Esophagus squamous epithelium (tissue), 5 donors: ENCODE measurements at places on chromosomes 13 and 19. TPM values are rescaled to one million over a fixed set of nuclear protein-coding genes. Genes with fewer than 3 reads are reported as not detected.

Gene ZNF557
- total RNA-seq: 10.1 TPM

DNA sequence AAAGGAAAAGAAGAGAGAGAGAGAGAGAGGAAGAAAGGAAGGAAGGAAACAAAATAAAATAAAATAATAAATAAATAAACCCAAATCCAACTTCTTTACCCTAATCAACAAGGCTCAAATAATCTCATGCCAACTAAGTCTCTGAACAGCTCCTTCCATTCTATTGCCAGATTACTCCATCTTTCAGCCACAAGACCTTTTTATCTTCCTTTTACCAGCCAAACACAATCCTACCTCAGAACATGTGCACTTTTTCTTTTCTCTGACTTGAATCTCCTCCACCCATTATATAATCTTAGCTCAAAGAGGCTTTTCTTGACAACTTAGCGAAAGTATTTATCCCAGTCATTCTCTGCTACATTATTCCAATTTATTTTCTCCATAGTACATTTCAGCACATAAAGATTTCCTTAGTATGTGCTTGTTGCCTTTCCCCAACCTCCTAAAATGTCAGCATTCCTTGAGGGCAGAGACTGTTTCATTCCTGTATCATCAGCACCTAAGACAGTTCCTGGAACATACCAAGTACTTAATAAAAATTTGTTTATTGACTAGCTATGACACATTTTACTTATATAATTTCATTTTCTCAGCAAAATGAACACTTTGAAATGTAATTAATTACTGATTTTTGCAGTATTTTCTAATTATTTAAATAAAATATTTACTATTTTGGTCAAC, 33.5 kb upstream of the USPL1 start:
- no peak for DNase-seq

GRCh38 chr13:21208652-21209154, 32.2 kb downstream of the MRPL57 start:
- DNase-seq: no peak

DNA sequence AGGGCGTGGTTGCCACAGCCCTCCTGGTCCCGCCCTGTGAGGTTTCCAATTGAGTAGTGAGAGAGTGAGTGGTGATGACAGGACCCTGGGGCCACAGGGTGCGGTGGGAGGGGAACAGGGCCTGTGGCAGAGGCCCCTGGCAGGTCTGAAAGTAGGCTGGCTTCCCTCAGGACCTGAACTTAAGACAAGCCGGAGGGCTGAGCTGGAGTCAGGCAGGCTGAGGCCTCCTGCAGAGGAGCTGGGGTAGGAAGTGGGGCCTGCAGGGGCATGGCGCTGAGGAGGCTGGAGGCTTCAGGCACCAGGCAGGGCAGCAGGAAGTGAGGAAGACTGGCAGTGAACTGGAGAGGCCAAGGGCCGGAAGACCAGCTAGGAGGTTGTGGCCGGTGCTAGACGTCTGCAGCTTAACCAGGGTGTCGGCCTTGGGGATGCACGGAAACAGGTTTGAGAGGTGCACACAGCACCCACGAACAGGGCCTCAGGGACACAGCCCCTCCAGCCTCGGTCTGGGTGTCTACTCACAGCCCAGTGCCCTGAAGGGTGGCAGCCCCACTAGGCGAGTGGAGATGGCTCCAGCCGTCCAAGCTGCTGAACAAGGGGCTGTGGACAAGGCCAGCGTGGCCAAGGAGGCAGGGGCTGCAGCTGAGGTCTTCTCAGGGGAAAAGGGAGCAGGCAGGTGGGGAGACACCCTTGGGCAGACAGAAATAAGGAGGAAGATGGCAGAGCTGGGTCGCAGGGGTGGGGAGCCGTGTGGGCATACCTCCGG, 17.8 kb downstream of the POP4 start:
- DNase-seq: no peak

DNA sequence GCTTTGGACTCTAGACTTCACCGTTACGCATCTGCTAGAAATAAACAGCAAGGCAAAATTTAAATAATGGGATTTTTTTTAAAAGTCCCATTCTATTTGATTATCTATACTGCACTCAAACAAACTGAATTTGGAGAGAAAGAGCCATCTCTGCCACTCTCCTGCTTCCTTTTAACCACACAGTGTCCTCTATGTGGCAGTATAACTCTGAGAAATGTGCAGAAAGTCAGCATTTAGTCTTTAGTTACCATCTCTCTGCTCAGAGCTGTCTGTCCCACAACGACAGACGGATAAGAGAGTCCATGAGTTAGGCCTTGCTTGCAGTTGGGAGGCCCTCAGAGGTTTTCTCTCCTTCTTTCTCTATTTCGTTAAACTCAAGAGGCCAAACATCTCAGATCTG, 21.2 kb downstream of the CCNA1 start:
- no peak for DNase-seq

Gene RASIP1
- 6.7 TPM for total RNA-seq

DNA sequence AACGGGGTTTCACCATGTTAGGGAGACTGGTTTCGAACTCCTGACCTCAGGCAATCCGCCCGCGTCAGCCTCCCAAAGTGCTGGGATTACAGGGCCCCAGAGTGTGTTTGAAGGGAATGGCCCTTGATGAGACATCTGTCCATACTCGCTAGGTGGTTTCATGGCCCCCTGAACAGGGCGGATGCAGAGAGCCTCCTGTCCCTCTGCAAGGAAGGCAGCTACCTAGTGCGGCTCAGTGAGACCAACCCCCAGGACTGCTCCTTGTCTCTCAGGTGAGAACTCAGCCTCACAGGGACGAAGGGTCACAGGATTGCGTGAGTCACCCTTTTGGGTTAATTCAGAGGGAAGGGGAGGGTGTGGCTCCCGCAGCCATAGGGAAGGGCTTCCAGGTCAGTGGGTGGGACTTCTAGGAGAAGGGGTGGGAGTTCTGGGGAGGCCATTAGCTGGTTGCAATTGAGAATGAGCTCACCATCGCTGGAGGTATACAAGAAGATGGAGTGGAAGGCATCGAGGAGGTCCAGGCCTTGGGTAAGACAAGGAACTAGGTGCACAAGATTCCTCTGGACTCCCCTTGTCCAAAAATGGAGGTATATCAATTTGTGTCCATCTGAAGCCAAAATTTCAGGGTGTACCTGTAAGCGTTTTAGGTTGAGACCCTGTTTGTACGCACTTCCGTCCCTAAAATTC, 9.2 kb downstream of the SHD start:
- no peak for DNase-seq

DNA sequence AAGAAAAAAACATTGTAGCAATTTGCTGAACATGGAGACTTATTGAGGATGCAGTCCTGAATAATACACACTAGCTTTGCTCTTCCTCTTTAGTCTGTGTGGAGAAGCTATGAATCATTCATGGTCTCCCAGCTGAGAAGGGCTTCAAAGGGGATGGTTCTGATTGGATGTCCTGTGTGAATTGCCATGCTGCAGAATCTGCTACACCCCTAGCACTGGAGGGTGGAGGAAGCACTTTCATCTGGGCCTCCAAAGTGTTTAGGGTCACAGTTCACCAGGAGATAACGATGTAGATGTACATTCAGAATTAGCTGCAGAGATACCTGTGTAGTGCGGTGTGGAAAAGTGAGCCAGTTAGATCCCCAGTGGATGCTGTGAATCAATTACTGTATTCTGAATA, 321.1 kb upstream of the EDNRB start:
- no peak for DNase-seq

Gene TMEM272
- total RNA-seq: not detected

Gene CGB8
- total RNA-seq: not detected

GRCh38 chr13:40801255-40802217, 12.1 kb downstream of the SLC25A15 start:
- DNase-seq: no peak

- DNase-seq: no peak
These were observed 24.8 kb upstream of the LILRA2 start for GRCh38 chr19:54548806-54549205.

Gene CATSPERD
- not detected for total RNA-seq

DNA sequence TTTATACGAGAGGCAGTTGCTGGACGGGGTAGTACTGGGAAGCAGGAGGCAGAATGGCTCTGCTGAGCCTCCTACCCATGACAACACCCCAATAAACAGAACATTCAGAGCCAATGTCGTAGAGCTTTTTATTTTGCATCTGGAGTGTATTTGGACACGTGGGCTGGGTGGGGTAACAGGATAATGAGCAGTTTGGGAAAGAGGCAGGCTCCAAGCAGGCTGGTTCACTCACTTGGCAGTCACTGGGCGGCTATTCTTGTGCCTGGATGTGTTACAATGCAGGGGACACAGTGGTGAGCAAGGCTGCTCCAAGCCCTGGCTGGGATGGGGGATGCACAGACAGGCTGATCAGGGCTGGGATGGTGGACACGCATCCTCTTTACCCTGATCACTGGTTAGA, 9.5 kb downstream of the ACTMAP start:
- no peak for DNase-seq

DNA sequence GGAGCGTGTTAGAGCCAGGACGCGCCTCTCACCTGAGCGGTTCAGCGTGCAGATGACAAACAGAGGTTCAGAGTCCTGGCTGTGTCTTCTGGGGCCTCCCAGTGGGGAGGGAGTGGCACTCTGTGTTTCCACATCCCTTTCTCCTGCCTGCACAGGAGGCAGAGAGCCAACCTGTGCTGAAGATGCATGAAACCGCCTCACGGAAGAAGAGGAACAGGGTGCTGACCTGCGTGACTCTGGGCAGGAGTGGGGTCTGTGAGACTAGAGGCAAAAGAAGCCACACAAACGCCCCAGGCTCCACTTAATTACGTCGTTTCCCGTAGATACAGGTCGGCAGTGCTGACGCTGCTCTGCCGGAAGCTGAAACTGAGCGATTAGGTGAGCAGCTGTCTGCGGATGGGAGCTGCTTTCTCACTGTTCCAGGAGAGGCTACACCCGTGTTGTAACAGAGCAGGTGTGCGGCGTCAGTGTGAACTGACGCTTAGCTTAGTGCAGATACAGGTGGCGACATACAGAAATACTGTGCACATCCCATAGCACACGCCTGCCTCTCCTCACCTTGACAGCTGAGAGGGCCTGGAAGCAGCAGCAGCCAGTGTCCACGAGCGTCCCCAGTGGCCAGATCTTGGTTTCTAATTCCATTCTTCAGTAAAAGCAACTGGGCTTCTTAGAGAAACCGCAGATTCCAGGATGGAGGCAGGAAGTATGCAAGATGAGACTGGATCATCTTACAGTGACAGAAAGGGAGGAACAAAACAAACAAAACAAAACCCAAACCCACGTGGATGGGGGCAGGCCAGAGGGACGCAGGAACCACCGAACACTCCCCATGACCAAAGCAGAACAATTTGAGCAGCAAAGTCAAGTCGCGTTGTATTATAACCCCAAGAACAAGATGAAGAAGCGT, 37.7 kb upstream of the MCF2L start:
- DNase-seq: no peak

GRCh38 chr19:23771761-23772674, 13.3 kb upstream of the ZNF681 start:
- DNase-seq: no peak

Gene OR4F17
- total RNA-seq: not detected

DNA sequence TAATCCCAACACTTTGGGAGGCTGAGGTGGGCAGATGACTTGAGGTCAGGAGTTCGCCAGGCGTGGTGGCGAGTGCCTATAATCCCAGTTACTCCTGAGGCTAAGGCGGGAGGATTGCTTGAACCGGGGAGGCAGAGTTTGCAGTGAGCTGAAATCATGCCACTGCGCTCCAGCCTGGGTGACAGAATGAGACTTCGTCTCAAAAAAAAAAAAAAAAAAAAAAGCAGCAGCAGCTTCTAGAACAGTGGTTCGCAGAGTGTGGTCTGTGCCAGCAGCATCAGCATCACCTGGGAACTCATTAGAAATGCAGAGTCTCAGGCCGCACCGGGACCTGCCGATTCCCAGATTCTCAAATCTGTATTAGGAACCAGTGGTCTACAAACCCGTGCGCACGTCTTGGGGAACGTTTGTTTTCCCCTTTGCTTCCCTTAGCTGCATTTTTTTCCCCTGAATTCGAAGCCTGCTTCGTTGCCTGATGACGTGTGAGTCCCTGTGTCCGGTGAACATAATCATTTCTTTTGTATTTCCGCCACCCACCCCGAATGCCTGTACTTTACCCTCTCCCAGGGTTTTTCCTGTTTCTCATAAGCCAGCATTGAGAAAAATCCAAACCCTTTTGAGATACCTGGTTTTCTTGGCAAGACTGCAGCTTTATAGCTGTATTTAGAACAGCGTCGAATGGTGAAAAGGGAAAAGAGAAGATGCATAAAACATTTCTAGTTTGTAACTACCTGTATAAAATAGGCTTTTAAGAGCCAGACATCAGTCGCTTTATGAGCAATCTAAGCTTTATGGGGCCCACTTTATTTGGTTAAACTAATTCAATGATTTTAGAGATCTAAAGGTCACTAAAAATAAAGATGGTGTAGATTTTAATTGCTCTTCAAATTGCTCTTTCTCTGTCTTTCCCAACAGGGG, 49.8 kb downstream of the BICRA start:
- no peak for DNase-seq

Gene APOE
- 5.7 TPM for total RNA-seq

- no peak for DNase-seq
These were observed 81.8 kb downstream of the SPRY2 start for GRCh38 chr13:80259159-80259558.

Gene PINLYP
- total RNA-seq: 1.9 TPM

GRCh38 chr13:60571571-60571970, 174.6 kb downstream of the TDRD3 start:
- DNase-seq: no peak

Gene TTC9B
- not detected for total RNA-seq

DNA sequence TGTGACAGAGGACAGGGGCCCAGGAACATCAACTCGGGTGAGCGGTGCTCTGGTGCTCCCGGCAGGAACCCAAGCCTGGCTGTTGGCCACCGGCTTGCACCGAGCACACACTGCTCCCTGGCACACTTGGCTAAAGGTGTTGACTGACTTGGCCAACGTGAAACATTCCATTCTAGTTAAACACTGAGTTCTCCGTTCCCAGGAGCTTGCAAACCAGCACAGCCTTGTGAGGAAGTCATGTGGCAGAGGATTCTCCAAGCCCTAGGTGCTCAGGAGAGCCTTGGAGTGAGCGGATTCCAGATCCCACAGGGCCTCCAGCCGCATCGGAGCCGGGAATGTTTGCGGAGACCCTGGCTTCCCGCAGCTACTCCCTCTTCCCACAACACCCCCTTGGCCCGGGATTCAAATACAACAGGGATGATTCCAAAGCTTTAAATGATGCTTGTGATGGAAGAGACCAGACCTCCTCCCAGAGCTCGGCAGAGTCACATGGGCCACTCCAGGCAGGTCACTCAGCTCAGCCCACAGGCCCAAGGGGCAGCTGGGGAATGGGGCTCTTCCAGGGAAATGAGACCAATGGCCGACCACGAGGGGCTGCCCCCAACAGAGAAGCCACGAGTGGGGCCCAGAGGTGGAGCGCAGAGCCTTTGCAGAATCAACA, 2.9 kb downstream of the C13orf46 start:
- no peak for DNase-seq

DNA sequence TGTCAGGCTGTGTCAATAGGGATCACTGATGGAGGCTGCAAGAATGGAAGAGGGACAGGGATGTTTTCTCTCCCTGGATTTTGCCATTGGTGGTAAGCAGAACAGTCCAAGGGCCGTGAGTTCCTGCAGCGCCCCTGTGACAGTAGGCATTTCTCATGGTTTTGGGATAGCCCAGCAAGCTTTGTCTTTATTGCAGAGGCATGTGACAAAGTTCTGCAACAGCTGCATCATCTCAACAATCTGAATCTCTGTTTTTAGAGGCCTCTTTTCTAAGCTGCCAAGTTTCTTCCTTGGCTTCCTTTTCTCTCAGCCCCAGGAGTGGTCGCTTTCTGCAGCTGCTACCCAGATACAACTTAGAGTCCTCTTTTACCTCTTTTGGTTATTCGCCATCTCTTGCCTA, 95.7 kb upstream of the TSHZ3 start:
- DNase-seq: no peak
